ENCODE measurements at places on chromosomes 13 and 19. TPM values are rescaled to one million over a fixed set of nuclear protein-coding genes. Genes with fewer than 3 reads are reported as not detected.

DNA sequence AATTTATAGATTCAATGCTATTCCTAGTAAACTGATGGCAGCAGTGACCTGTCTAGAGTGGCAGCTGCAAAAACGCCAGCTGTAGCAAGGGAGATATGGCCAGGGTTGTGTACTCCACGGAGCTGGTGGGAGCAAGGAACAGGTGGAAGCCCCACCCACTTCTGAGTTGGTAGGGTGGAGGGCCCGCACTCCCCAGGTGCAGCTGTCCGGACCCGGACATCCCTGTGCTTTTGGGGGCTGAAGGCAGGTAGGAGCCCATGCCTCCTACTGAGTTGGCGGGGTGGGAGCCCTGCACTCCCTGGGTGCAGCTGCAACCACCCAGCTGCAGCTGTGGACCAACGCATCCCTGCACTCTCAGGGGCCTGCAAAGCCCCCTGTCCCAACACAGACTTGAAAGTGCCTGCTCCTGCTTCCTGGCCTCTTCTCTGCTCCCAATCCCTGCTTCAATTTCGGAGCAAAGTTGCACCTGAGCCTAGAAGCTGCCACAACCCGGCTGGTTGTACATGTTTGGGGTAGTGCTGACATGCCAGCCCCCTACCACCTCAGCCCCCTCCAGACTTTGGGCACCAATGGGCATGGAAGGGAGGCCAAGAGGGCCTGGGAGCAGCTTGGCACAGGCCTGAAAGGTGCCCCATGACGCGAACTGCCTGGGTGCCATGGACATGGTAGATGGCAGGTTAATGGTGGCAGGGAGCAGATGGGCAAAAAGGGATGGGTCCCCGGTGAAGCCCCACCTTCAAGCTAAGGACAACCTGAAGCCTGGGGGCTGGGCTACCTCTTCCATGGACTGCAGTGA, 19.8 kb downstream of the UGGT2 start:
- DNase-seq: no peak

IFI30 gene
- 40.5 TPM for total RNA-seq

PBX4 gene
- 3.9 TPM for total RNA-seq

DNA sequence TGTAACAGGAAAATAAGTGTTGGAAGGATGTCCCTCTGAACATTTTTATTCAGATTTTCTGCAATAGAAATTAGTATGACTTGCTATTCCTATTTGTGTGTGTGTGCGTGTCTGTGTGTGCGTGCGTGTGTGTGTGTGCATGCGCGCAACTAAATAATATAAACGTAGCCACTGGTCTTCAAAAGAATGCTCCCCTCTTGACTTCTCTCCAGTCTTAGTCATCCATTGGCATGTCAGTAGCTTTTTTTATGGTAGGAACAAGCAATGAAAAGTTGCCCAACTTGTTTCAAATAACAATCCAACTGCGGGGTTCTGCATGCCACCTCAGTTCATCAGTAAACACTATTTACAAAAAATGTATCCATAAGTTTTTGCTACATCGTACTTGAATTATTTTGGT, 249.6 kb downstream of the GPC6 start:
- DNase-seq: peak; percentile 2

GJA3 gene
- total RNA-seq: 0.52 TPM

ZNF256 gene
- total RNA-seq: 3.1 TPM

GRCh38 chr13:48978942-48979601, 3.4 kb downstream of the FNDC3A start:
- DNase-seq: no peak

DNA sequence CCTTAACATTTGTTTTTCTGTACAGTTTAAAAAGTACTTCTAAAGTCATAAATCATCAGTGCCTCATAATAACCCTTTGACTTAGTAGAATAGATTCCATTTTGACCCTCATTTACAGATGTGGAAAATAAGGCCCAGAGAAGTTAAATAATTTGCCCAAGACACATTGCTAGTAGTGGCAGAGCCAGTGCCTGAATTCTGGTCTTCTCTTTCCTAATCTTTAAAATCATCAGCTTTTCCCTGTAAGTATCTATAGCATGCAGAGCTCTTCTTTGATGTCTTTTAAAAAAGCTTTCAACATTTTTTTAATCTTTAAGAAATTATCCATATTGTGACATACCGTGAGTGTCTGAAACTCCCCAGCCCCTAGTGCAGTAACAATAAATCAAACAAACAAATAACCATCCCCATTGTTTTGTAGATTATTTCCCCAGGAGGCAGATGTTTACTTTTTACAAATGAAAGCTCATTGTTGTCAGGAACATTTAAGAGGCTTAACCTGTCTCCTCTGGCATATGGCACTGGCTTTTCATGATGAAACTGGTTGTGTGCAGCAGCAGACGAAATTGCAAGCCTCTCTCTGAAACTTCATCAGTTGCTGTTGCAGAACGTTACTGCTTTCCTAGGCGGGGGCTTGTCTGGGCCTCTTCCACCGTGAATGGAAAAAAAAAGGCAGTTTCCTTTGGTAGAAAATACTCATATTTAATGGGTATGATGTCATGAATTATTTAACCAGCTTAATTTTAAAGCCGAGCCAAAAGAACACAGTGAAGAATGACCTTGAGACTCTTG, 31.7 kb upstream of the PCDH8 start:
- no peak for DNase-seq

DNA sequence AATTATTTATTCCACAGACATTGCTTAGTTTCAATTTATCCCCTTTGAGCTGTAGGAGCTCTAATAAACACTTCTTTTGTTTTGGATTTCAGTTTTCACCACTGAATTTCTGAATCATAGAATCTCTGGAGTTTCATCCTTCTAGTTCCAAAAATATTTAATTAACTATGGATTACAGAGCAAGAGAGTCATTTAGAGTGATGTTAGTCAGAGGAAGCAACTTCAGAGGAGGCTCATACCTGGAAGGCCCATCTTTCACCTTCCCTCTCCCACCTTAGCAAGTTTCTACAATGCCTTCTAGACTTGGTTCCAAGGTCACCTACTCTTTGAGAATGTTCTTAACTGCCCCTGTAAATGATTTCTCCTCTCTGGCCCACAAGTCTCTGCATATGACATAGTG, 353.2 kb downstream of the SPRY2 start:
- DNase-seq: no peak

- peak; percentile 2 for DNase-seq
Measured at GRCh38 chr13:91097269-91097668, 250.2 kb upstream of the MIR17HG start.

DNA sequence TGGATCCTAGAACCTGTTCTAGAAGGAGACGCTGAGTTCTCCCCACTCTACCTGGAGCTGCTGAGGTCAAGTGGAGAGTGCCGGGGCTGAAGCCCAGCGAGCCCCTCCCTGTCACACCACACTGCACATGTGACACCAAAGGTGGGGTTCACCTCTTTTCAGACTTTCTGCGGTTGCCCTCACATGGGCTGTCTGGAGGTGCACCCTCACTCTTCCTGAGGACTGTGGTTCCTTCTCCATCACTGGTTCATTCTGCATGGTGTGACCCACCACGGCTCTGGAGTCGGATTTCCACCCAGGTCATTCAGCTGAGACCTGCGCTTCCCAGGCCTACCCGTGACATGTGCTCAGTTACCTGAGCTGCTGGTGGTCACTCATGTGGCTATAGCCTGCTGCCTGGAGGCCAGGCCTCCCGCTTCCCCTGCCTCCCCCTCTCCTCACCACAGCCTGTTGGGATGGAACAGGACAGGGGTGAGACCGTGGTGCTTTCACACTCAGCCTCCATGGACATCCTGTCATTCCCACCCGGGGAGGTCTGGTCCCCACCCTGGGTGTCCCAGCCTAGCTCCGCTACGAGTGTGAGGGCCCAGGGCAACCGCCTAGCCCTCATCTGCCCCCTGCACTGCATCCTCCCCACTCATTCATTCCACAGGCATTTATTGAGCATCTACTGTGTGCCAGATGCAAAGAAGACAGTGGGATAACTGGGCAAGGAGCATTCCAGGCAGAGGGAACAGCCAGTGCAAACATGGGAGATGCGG, 605 bp upstream of the A1BG start:
- DNase-seq: no peak

GRCh38 chr13:41407380-41407779, 50.0 kb upstream of the RGCC start:
- DNase-seq: no peak

SBK2 gene
- total RNA-seq: not detected

SHD gene
- 0.53 TPM for total RNA-seq

GRCh38 chr19:41529484-41530183, 46.3 kb upstream of the CEACAM21 start:
- no peak for DNase-seq

- DNase-seq: peak; percentile 53
Measured at GRCh38 chr19:5038631-5039271, 69.8 kb downstream of the KDM4B start.

All from A172 (cell line).